Esophagus squamous epithelium (tissue), 5 donors: ENCODE measurements at places on chromosomes 1 and 21.

GRCh38 chr1:176601348-176601747 lies 138.4 kb downstream of the PAPPA2 start:
- no peak for DNase-seq

DNA sequence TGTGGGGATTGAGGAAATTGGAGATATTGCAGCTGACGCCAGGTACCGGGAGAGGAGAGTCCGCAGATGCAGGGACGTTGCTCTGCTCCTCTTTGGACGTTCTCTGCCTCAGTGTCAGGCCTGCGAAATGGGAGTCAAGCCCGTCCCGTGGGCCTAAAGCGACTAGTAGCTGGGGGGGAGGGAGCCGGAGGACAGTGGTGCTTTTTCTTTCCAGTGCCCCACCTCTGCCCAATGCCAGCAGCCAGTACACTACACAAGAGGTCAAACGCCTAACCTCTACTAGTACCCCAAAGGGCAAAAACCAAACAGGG lies 413.6 kb upstream of the ESRRG start:
- DNase-seq: no peak

DNA sequence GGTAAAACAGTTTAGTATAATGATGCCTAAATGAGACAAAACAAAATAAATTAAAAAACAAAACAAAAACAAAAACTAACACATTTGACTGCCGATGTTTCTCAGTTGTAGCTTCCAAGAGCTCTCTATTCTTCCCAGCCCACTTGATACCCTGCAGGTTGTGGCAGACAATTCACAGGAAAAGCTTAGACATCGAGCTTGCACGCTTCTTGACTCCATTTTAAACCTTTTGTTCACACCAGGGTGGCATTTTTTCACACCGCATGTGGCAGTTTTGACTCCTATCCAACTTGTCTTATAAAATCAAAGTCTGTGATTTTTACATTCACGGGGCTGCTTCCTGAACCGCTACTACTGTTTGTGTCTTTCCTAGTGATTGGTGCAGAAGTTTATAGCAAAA lies 575.9 kb downstream of the USP25 start:
- DNase-seq: no peak

DNA sequence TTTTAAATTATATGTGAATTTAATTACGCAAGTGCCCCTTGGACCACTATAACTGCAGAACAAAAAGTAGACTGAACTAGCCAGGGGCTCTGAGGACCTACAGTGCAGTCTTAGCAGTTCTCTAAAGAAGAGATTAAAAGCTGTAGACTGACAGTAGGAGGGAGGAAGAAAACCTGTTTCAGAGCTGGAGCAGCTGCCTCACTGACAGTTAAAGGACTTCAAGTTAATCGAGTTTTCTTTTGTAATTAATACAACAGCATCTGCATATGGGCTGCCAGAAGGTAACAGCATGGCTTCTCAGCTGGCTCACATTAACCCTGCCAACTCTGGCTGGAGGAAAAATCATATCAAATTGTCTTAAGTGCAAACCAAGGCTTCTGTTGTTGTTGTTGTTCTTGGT lies 19.9 kb downstream of the DSTYK start:
- no peak for DNase-seq
